ENCODE measurements at places on chromosomes 1 and 21. TPM values are rescaled to one million over a fixed set of nuclear protein-coding genes. Genes with fewer than 3 reads are reported as not detected.
A peak's percentile ranks its signal among the peaks of the same experiment; 100 is the strongest.

GRCh38 chr1:182568647-182569284, 20.3 kb downstream of the RNASEL start:
- no peak for DNase-seq

DNA sequence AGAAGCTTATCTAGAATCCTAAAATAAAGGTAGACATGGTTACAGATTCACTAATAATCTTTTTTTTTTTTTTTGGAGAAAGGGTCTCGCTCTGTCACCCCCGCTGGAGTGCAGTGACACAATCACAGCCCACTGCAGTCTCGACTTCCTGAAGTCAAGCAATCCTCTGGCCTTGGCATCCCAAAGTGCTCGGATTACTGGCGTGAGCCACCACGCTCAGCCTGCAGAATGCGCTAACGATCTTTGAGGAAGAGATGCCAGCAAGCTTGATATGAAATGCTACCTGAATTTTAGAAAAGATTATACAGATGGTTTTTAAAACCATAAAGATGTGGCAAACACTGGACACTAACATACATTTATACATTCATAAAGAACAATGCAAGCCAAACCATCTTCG, 4.1 kb upstream of the GNPAT start:
- DNase-seq = no peak

GRCh38 chr1:68174738-68175113, 57.6 kb downstream of the WLS start:
- DNase-seq = no peak

Gene OR2T2
- not detected for polyA plus RNA-seq

Gene SYCP1
- polyA plus RNA-seq = 0.32 TPM

DNA sequence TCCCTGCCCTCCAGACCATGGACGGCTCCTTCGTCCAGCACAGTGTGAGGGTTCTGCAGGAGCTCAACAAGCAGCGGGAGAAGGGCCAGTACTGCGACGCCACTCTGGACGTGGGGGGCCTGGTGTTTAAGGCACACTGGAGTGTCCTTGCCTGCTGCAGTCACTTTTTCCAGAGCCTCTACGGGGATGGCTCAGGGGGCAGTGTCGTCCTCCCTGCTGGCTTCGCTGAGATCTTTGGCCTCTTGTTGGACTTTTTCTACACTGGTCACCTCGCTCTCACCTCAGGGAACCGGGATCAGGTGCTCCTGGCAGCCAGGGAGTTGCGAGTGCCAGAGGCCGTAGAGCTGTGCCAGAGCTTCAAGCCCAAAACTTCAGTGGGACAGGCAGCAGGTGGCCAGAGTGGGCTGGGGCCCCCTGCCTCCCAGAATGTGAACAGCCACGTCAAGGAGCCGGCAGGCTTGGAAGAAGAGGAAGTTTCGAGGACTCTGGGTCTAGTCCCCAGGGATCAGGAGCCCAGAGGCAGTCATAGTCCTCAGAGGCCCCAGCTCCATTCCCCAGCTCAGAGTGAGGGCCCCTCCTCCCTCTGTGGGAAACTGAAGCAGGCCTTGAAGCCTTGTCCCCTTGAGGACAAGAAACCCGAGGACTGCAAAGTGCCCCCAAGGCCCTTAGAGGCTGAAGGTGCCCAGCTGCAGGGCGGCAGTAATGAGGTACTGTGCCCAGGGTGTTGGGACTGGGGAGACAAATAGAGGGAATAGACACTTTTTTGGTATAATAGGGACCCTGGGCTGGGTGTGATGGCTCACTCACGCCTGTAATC, 1.0 kb downstream of the ZBTB48 start:
- no peak for DNase-seq

DNA sequence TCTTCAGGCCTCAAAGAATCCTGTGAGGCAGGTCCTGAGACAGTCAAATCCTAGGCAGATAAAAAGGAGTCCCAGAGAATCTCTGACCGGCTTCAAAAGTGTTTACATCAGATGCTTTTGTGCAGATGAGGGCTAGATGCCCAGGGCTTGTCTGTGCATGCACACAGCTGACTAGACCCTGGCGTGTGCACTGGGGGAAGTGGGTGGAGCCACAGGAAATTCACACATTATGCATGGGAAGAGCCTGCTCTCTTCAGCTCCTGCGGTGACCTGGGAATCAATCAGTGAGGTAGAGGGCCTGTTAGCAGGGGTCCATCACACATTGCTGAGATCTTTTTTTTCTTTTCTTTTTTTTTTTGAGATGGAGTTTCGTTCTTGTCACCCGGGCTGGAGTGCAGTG, 36.6 kb upstream of the NHLH2 start:
- no peak for DNase-seq

DNA sequence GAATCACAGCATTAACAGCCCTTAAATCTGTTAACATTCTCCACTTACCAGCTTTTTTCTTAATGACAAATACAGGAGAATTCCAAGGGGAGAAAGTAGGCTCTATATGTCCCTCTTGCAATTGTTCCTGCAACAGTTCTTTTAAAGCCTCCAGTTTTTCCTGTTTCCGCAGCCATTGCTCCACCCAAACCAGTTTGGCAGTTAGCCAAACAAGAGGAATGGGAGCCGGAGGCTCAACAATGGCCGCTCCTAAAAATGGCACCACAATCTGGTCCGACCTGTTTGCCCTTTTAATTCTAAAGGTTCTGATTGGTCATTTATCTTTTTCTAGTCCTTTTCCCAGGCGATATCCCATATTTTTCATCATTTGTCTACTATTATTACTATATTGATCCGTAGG, 14.0 kb upstream of the L1TD1 start:
- no peak for DNase-seq

Gene FCRL5
- 0.14 TPM for polyA plus RNA-seq

Gene IFI16
- 67.6 TPM for polyA plus RNA-seq

- no peak for DNase-seq
Measured at GRCh38 chr1:162988869-162989268, 80.3 kb upstream of the RGS4 start.

DNA sequence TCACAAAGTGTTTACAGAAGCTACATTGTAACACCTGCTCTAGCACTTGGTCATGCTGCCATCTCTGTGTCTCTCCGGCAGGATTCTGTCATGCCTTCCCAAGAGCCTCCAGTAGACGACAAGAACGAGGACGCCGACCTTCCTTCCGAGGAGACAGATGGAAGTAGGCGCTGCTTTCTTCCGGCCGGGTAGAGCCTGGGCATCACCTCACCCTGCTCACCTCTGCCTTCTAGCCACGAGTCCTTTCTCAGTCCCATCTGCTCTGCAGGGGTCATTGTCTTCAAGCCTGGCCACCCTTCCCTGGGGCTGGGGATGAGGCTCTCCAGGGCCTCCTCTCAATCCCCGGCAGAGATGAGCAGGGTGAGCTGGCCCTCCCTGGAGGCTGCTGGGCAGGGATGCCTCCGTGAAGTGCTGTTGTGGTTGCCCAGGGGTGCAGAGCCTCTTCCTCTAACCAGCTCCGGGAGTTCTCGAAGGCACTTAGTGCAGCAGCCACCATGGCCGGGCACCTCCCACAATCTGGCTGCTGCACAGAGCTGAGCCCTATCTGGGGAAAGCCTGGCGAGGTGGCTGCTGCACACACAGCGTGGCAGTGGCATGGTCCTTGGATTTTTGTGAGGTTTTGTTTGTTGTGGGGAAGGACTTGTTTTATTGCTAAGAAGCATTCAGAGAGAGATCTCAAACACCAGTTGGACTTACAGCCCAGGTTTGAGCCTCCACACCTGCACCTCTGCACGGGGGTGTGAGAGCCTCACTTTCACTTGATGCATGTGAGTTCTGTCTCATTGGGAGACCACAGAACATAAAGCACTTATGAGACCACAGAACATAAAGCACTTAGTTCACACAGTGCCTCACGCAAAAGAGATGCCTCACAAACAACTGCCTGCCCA, 48.4 kb downstream of the FAAP20 start:
- no peak for DNase-seq

GRCh38 chr1:217214551-217214950, 416.3 kb downstream of the GPATCH2 start:
- DNase-seq = no peak

DNA sequence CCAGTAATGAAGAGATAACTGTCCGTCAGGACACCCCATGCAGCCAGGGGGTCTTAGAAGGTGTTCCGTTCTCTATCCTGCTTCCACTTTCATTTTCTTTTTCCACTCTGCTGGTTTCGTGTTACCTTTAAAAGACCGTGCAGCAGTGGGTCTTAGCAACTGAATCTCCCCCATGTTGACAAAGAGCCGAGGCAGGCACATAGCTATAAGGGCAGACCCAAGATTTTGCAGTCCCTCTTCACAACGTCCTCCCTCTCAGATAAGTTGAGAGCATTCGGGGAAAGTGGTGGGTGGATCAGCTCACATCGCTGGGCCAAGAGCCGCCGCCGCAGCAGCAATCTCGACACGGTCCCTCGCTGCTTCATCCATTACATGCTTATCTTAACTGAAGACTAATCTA, 355.5 kb downstream of the LMO4 start:
- DNase-seq = peak; percentile 48

- no peak for DNase-seq
Measured at GRCh38 chr21:31731056-31731856, 662 bp downstream of the SCAF4 start.

GRCh38 chr1:37255136-37255795, 219.1 kb upstream of the ZC3H12A start:
- peak; percentile 44 for DNase-seq

Gene ELF3
- polyA plus RNA-seq = 97.8 TPM

Gene SLC16A4
- polyA plus RNA-seq = 57.2 TPM

Gene HTR1D
- polyA plus RNA-seq = 0.32 TPM

Gene NUP133
- polyA plus RNA-seq = 56.9 TPM

GRCh38 chr1:21496886-21497285, 12.3 kb upstream of the ALPL start:
- no peak for DNase-seq

Gene PAQR6
- 2.6 TPM for polyA plus RNA-seq

GRCh38 chr1:84550826-84551225, 23.4 kb downstream of the CTBS start:
- DNase-seq = no peak

All from left renal pelvis (tissue), 4 donors.